ENCODE measurements at places on chromosomes 3 and 15. TPM values are rescaled to one million over a fixed set of nuclear protein-coding genes. Genes with fewer than 3 reads are reported as not detected.

DNA sequence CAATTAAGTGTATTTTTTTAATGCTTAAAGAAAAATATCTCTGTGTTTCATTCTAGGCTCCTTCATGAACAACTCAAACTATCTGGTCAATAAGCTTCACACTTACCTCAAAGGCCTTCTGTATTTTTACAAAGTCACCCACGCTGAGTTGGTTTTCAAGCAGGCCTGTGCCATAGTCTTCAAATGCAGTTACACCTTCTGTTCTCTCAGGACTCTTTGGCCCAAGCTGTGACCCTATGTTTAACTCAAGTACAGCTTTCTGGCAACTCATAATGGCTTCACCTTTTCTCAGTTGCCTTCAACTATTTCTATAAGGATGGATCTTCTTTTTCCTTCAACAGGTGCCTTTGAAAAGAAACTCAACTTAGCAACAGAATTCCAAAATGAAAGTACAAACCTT is 587 bp downstream of the WDR49 start:
- DNase-seq = no peak

- no peak for DNase-seq
Measured at GRCh38 chr3:46923559-46924350, 46.2 kb downstream of the PTH1R start.

- DNase-seq = no peak
Measured at GRCh38 chr3:112448939-112449338, 50.3 kb downstream of the BTLA start.

- DNase-seq = no peak
Measured at GRCh38 chr3:66762916-66763693, 235.0 kb upstream of the KBTBD8 start.

- DNase-seq = no peak
Measured at GRCh38 chr3:31250116-31250777, 282.5 kb upstream of the STT3B start.

GRCh38 chr3:12986521-12986920 is 86.7 kb downstream of the IQSEC1 start:
- no peak for DNase-seq

GRCh38 chr3:73683706-73684105 is 59.0 kb upstream of the PDZRN3 start:
- DNase-seq = no peak

DNA sequence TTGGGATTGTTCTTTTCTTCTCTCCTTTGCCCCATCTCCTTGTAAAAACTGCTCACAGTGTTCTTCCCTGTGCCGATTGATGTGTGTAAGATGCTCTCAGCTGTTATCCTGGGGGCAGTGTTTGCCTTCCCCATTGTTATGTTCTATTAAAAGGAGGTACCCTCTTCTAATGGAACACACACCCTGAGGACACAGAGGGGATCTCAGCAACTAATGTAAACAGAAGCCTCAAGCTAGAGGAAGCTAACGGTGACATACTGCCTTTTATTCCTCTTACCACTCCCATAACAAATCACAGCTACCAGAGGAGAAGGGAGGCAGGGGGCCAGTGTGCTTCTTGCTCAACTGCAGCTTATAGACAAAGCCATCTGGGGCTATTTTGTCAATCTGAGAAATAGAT is 2.2 kb downstream of the TAGLN3 start:
- no peak for DNase-seq

DNA sequence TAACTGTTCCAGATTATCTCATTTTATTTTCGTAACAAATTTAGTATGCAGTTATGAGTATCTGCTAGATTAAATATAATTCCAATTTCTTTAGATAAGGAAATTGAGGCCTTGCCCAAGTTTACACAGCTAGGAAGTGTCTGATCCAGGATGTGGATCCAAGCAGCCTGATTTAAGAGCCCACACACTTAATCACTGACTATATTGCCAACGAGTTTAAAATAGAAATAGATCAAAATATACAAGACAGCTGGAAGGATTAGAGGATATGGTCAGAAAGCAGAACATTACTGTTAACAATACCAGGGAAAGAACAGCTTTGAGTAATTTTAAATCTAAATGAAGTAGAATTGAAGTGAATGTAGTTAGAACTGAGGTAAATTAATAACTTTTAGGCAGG is 215.2 kb downstream of the C3orf38 start:
- no peak for DNase-seq

GRCh38 chr3:3102751-3103150 is 7.4 kb downstream of the IL5RA start:
- no peak for DNase-seq

- DNase-seq = peak; percentile 20
Measured at GRCh38 chr3:55147856-55148720, 220.2 kb upstream of the LRTM1 start.

DNA sequence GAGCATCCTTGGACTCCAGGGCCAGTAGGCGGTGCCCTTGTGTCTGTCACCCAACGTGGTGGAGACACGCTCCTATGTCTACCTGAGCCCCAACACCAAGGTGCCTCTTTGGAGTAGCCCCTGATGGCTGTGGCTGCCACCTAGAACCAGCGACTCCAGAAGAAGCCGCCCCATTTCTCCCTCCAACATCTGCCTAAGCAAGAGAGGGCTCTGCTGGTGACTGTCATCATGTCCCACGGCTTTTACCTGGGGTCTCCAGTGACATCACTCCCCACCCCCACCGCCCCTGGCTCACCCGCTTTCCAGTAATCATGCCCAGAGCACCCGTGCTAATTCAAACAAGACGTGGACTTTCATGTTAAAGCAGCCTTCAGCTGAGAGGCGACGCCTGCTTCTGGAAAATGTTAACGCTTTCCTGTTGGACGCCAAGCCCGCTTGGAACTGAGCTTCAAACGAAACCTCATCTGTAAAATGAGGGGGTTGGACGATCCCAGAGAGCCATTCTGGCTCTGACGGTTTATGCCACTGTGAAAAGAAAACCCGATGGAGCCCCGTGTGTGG is 57.0 kb downstream of the ISG20 start:
- DNase-seq = no peak

DNA sequence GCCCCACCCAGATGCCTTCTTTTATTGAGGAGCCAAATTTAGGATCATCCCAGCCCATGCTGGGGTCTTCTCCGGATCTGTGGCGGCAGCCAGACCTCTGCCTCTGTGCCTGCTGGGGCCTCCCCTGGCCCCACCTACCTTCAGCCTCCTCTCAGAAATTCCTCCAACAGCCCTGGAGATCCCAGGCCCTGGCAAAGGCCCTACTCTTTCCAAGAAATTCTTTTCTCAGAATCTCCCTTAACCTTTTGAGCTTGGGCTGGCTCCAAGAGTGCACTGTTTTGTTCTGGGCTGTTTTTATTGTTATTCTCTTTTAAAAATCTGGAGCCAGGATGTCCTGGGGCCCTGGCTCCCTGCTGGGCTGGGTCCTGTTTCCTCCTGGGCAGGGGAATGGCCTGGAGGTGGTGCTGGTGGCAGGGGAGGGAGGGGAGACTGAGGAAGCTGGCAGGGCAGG is 57.8 kb downstream of the GRIP2 start:
- DNase-seq = no peak

GRCh38 chr3:194439881-194440550 is 41.0 kb upstream of the GP5 start:
- no peak for DNase-seq

DNA sequence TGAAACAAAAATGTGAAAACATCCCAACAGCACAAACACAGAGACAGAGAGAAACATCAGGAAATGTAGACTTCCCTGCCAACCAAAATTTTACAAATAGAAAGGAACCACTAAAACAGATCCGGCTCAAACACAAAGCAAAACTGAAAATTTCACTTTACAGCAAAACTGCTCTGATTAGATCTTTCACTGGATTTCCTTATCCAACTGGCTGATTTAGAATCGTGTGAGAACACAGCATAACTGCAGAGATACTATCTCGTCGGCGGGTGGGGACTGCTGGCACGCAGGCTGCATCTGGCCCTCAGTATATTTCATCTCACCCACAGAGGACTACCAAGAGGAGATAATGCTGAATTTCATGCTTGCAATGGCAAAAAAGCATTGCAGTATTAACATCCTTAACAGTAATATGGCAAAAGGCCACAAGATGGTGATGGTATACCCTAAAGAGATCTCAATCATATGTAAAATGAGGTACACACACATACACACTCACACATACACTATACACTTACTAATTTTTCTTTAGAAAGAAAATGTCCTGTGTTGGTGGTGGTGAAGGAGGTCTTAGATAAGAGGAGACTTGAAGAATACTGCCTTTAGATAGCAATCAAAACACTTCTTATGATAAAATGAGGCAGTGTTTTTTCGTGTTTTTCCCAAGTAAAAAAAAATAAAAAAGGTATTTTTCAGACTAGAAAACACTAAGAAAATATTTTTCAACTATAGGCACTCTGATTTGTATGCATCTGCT is 10.6 kb upstream of the LEO1 start:
- DNase-seq = peak; percentile 9

- no peak for DNase-seq
Measured at GRCh38 chr15:38041576-38041975, 107.1 kb downstream of the TMCO5A start.

DNA sequence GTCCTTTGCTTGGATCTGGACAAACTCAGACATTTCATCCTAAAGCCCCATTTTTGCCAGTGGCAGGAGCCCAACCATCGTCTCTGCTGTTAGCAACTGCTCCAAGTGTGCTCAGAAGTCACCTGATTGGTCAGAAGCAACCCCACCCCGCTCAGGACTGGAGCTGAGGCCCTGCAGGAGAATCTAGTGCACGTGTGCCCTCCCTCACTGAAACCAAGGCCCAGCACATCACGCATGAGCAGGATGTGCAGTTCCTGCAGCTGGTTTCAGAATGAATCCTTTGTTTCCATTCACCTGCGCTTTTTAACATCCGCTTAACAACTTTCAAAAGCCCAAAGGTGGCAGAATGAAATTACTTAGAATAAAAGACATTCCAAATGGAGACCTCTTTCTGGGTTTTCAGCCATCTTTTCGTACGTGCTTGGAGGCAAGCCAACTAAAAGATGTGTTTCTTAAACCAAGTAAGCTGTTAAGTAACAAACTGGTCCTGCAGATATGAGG is 81.2 kb downstream of the SRGAP3 start:
- peak; percentile 17 for DNase-seq

GRCh38 chr15:95319242-95319641 is 1011.3 kb upstream of the NR2F2 start:
- no peak for DNase-seq

- DNase-seq = peak; percentile 86
Measured at GRCh38 chr15:22980189-22981050, at the start of gene CYFIP1. Gene CYFIP1 (minus strand): TSS chr15:22980368. CDS start chr15:22947285, 33,083 bp downstream.

GRCh38 chr15:83094583-83094982 is 12.9 kb upstream of the TM6SF1 start:
- peak; percentile 92 for DNase-seq

DNA sequence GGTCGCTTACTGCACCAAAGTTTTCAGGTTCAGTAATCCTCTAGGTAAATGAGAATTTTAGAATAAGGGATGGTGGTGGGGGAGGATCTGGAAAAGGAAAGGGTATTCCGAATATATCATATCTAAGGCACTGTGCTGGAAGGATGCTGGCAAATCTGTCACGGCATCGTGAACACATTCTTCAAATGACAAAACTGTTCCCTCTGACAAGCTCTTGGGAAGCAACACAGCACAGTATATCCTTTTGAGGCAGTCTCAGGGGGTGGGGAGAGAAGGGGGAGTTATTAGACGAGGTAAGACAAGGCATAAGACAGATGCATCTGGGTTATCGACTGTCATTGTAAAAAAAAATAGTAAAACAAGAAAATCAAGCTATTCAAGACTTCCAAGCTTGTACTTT is 289.6 kb upstream of the LRRN1 start:
- DNase-seq = no peak

DNA sequence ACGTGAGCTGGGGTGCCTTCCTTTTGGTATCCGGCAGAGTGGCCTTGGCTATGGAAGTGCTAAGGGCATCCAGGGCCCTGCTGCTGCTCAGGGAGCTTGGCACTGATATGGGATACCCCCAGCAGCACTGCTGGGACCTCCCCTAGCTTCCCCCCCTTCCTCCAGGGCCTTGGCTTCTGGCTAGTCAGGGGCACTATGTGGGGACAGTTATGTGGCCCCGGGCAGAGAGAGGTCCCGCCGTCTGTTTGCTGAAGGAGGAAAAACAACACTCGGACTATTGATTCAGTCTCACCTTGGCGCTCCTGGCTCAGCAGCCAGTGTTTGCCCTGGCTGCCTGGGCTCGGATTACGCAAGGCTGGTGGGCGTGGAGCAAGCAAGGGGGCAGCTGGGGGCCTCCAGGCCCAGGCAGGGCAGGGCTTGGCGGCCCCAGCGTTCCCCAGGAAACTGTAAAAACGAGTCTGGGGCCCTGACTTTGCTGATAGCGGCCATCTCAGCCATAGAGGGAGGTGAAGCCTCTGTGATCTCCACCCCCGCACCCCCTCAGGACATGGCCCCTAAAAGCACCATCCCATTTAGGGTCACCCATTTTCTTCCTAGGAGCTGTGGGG is 5.7 kb downstream of the FURIN start:
- DNase-seq = peak; percentile 85

DNA sequence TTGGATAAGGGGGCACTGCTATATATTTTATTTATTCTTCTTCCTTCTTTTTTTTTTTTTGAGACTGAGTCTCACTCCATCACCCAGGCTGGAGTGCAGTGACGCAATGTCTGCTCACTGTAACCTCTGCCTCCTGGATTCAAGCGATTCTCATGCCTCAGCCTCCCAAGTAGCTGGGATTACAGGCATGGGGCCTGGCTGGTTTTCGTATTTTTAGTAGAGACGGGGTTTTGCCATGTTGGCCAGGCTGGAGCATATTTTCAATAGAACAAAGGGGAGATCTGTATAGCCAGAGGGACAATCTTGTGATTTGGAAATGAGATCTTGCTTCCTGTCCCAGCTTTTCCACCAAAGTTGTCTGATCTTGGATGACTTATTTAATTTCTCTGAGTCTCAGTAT is 133.1 kb upstream of the ABHD17C start:
- DNase-seq = no peak

DNA sequence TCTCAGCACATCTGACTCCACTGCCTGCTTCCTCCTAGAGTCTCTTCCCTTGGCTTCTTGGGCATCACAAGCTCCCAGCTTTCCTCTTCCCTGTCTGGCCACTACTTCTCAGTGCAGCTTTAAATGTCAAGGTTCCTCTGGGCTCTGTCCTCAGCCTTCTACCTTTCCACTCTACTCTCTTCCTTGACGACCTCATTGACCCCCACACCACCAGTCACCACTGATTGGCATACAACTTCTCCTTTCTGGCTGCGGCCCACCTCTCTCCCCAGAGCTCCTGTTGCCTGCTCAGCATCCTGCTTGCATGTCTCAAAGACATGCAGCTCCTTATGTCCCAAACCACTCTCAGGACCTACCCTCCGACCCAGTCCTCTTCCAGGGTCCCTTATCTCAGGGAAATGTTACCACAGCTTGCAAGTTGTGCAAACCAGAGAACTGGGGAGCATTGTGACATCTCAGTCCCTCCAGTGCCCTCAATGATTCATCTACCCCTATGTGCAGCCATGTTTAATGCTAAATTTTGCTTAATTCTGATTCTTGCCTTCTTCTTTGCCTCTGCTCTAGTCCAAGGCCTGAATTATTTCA is 49.9 kb downstream of the TRPM1 start:
- DNase-seq = no peak

Gene MORC1
- not detected for total RNA-seq

Gene CNTN4
- total RNA-seq = 112 TPM

Gene FANCD2OS
- not detected for total RNA-seq

Gene IL20RB
- not detected for total RNA-seq

Gene CLSTN2
- 17.9 TPM for total RNA-seq

Gene PLSCR2
- total RNA-seq = not detected

Gene IQCH
- total RNA-seq = 13.6 TPM

Gene CELSR3
- total RNA-seq = 1.7 TPM

Gene SCAMP5
- total RNA-seq = 7.6 TPM

Gene GP9
- not detected for total RNA-seq

Gene C2CD4A
- total RNA-seq = 0.25 TPM

Gene BOC
- total RNA-seq = 43.7 TPM

Gene FGF12
- 0.54 TPM for total RNA-seq

Gene TMEM108
- total RNA-seq = 2.6 TPM

Gene KLF15
- total RNA-seq = 24.1 TPM

Gene TIMP4
- total RNA-seq = 35.0 TPM
